ENCODE measurements at places on chromosomes 12 and 14. TPM values are rescaled to one million over a fixed set of nuclear protein-coding genes. Genes with fewer than 3 reads are reported as not detected.

- H3K27me3 ChIP-seq: no peaks in the 10 kb centered on the region
- H3K36me3 ChIP-seq: no peaks in the 10 kb centered on the region
- peak overlapping the region; percentile 43 for H3K27ac ChIP-seq
- no peak overlapping the region for H3K4me3 ChIP-seq
- H3K4me1 ChIP-seq: peaks cover 34% of the 10 kb centered on the region
Observed at GRCh38 chr12:77104286-77104685, 38.9 kb upstream of the E2F7 start.

DNA sequence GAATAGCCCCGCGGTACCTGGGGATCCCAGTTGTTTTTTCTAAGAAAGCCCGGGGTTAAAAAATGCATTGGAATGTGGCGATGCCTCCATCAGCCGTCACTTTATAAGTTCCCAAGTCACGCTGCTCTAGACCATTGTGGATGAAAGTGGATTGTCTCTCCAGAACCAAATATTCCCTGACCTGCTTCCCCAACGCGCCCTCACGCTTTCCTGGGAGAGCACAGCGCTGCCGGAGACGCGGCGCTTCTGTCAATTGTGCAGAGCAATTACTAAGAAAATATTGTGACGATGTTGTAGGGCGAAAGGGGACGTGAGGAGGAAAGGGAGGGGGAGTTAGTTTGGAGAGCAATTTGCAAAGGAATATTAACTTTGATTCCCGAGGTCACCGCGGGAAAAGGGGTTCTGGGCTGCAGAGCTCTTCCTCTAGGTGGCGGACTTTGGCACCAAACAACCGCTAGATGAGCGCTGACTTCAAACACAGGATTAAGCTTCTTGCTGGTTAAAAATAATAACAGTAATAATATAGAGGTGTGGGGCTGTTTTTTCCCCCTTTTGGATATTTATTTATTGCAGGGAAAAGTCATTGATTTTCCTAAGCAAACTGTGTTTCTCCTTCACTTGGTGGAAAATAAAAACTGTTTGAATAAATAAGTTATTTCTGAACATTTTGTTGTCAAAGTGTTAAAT is 9.6 kb upstream of the FOXG1 start:
- peaks cover 66% of the 10 kb centered on the region for H3K27me3 ChIP-seq
- H3K4me1 ChIP-seq: peaks cover 3% of the 10 kb centered on the region
- no peak overlapping the region for H3K27ac ChIP-seq
- H3K4me3 ChIP-seq: no peak overlapping the region

- H3K4me1 ChIP-seq: peaks cover 11% of the 10 kb centered on the region
- no peak overlapping the region for H3K27ac ChIP-seq
- H3K36me3 ChIP-seq: no peaks in the 10 kb centered on the region
- no peaks in the 10 kb centered on the region for H3K27me3 ChIP-seq
Observed at GRCh38 chr12:24109381-24110039, 160.0 kb upstream of the SOX5 start.

- H3K36me3 ChIP-seq: no peaks in the 10 kb centered on the region
- no peak overlapping the region for H3K4me3 ChIP-seq
- H3K4me1 ChIP-seq: peaks cover 38% of the 10 kb centered on the region
- no peak for DNase-seq
- H3K27ac ChIP-seq: peak overlapping the region; percentile 42
- H3K27me3 ChIP-seq: no peaks in the 10 kb centered on the region
Observed at GRCh38 chr12:62730649-62731048, 204.3 kb downstream of the PPM1H start.

DNA sequence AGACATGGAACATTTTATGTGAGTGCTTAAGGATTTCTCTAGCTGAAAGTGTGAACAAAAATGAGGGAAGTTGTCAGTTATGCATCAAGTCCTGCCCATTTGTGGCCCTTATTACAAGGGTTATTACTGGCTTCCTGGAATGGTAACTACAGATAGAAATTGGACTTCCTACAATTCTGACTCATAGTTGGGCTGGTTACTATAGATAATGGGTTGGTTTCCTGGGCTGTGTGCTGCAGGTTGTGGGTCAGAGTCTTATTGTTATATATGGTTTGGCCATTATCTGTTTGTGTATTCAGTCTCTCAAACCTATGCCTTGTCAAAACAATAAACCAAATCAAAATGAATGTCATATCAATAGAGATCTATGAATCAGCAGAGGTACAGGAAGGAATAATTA is 313.7 kb downstream of the ADAMTS20 start:
- no peaks in the 10 kb centered on the region for H3K36me3 ChIP-seq
- H3K4me3 ChIP-seq: no peak overlapping the region
- H3K4me1 ChIP-seq: peaks cover 54% of the 10 kb centered on the region
- DNase-seq: peak; percentile 99

GRCh38 chr12:115542656-115543055 is 734.8 kb downstream of the MED13L start:
- DNase-seq: no peak
- H3K36me3 ChIP-seq: no peaks in the 10 kb centered on the region
- no peak overlapping the region for H3K27ac ChIP-seq
- no peaks in the 10 kb centered on the region for H3K27me3 ChIP-seq
- H3K4me3 ChIP-seq: no peak overlapping the region

GRCh38 chr12:102896067-102896466 is 21.0 kb downstream of the PAH start:
- DNase-seq: no peak
- H3K27me3 ChIP-seq: no peaks in the 10 kb centered on the region
- H3K36me3 ChIP-seq: no peaks in the 10 kb centered on the region

- H3K4me1 ChIP-seq: no peaks in the 10 kb centered on the region
- H3K27ac ChIP-seq: no peak overlapping the region
- peaks cover 2% of the 10 kb centered on the region for H3K27me3 ChIP-seq
- no peak for DNase-seq
- H3K36me3 ChIP-seq: no peaks in the 10 kb centered on the region
Observed at GRCh38 chr12:56980941-56981530, 23.6 kb upstream of the RDH16 start.

GRCh38 chr14:37051153-37051552 is 121.3 kb downstream of the SLC25A21 start:
- H3K4me3 ChIP-seq: no peak overlapping the region
- H3K36me3 ChIP-seq: no peaks in the 10 kb centered on the region
- no peaks in the 10 kb centered on the region for H3K27me3 ChIP-seq
- H3K4me1 ChIP-seq: peaks cover 34% of the 10 kb centered on the region
- H3K27ac ChIP-seq: peak overlapping the region; percentile 17

GRCh38 chr12:79059557-79059956 is 195.0 kb downstream of the SYT1 start:
- H3K27me3 ChIP-seq: no peaks in the 10 kb centered on the region
- no peak overlapping the region for H3K4me3 ChIP-seq
- H3K4me1 ChIP-seq: peaks cover 63% of the 10 kb centered on the region
- no peak overlapping the region for H3K27ac ChIP-seq
- DNase-seq: no peak
- H3K36me3 ChIP-seq: no peaks in the 10 kb centered on the region

GRCh38 chr14:29339494-29340172 is 573.0 kb downstream of the FOXG1 start:
- H3K27ac ChIP-seq: no peak overlapping the region
- no peak overlapping the region for H3K4me3 ChIP-seq
- H3K27me3 ChIP-seq: no peaks in the 10 kb centered on the region
- DNase-seq: no peak
- no peaks in the 10 kb centered on the region for H3K36me3 ChIP-seq

GRCh38 chr14:73751157-73751691 is 37.0 kb upstream of the PNMA1 start:
- H3K4me1 ChIP-seq: peaks cover 74% of the 10 kb centered on the region
- no peak overlapping the region for H3K4me3 ChIP-seq
- no peak for DNase-seq
- H3K36me3 ChIP-seq: no peaks in the 10 kb centered on the region
- no peaks in the 10 kb centered on the region for H3K27me3 ChIP-seq
- H3K27ac ChIP-seq: peak overlapping the region; percentile 99

GRCh38 chr14:53640695-53641094 is 315.9 kb downstream of the BMP4 start:
- DNase-seq: peak; percentile 13
- H3K4me3 ChIP-seq: no peak overlapping the region
- H3K36me3 ChIP-seq: no peaks in the 10 kb centered on the region

DNA sequence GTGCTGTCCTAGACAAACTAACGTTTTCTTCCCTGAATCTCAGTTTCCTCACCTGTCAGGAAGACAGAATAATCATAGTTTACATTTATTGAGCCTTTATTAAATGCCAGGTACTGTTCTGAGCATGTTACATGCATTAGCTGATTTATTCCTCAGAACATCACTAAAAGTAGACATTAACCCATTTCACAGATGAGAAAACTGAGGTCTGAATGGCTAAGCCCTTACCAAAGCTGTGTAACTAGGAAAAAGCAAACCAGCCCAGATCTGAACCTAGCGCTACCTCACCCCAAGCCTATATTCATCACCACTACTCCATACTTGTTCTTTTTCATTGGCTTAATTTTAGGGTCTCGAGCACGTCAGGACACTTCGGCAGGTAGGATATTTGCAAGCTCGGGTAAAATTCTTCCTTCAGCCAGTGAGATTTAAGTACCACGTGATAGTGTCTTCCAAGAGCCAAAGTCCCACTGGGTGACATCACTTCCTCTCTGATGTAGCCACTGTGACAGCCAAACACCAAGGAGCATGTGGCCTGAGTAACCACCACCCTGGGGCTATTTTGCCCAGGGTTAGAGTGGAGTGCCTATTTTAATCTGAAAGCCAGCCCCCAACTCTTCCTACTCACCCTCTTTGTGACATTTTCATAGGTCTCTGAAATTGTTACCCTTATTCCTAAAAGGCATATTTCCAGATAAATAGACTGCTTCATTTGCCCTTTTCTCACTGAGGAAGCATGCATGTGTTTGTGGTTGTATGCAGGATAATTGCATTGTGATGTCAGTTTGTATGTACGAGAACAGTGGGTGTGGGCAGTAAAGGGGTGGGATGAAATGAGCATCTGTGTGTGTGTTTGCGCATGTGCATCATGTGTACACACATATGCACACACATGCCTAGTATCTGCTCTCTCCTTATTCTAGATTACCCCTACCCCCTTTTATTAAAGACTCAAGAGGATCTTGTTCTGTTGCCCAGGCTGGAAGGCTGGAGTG is 62.2 kb upstream of the WSCD2 start:
- no peaks in the 10 kb centered on the region for H3K36me3 ChIP-seq
- no peak overlapping the region for H3K27ac ChIP-seq
- no peaks in the 10 kb centered on the region for H3K27me3 ChIP-seq
- DNase-seq: no peak
- H3K4me1 ChIP-seq: no peaks in the 10 kb centered on the region

DNA sequence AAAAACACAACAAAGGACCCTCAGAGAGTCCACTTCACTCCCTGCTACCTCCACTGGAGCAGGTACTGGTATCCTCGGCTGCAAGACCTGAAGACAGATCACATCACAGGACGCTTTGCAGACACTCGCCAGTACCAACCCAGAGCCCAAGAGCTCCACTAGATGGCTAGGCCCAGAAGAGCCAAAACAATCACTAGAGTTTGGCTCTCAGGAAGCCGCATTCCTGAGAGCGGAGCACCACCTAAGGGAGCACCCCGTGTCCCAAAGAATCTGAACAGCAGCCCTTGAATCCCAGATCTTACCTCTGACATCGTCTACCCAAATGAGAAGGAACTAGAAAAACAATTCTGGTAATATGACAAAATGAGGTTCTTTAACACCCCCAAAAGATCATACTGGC is 399.8 kb downstream of the RAD51B start:
- no peaks in the 10 kb centered on the region for H3K27me3 ChIP-seq
- no peaks in the 10 kb centered on the region for H3K36me3 ChIP-seq
- H3K27ac ChIP-seq: no peak overlapping the region
- H3K4me3 ChIP-seq: no peak overlapping the region
- no peak for DNase-seq

GRCh38 chr12:6426882-6427671 is 17.7 kb upstream of the CD27 start:
- DNase-seq: no peak
- no peaks in the 10 kb centered on the region for H3K27me3 ChIP-seq

- no peak for DNase-seq
- H3K4me3 ChIP-seq: no peak overlapping the region
- no peak overlapping the region for H3K27ac ChIP-seq
- no peaks in the 10 kb centered on the region for H3K36me3 ChIP-seq
Observed at GRCh38 chr14:72726444-72726843, 167.5 kb downstream of the DPF3 start.

- H3K4me3 ChIP-seq: no peak overlapping the region
- no peak overlapping the region for H3K27ac ChIP-seq
- no peak for DNase-seq
- no peaks in the 10 kb centered on the region for H3K4me1 ChIP-seq
- H3K27me3 ChIP-seq: no peaks in the 10 kb centered on the region
Observed at GRCh38 chr14:68341411-68342212, 451.3 kb downstream of the ZFP36L1 start.

Gene LRP1
- total RNA-seq: 3.8 TPM

Gene PROX2
- total RNA-seq: not detected

Gene TPH2
- not detected for total RNA-seq

Gene KERA
- not detected for total RNA-seq

Gene KRT72
- not detected for total RNA-seq

Gene NTF3
- total RNA-seq: not detected

Gene ALX1
- total RNA-seq: 3.4 TPM

Gene PRIMA1
- not detected for total RNA-seq

Gene NTS
- total RNA-seq: not detected

Gene OTOGL
- total RNA-seq: 2.0 TPM

Gene ST8SIA1
- not detected for total RNA-seq

Measured in endothelial cell of umbilical vein (primary cell).